Endothelial cell (in vitro differentiated cells): ENCODE measurements at places on chromosomes 3 and 15.

- peaks cover 3% of the 10 kb centered on the region for H3K27me3 ChIP-seq
- H3K4me1 ChIP-seq: peaks cover 15% of the 10 kb centered on the region
- no peak overlapping the region for H3K4me3 ChIP-seq
- DNase-seq: no peak
- H3K36me3 ChIP-seq: peaks cover 3% of the 10 kb centered on the region
- no peak overlapping the region for H3K27ac ChIP-seq
Measured at GRCh38 chr3:90011996-90012395, 904.6 kb downstream of the EPHA3 start.

DNA sequence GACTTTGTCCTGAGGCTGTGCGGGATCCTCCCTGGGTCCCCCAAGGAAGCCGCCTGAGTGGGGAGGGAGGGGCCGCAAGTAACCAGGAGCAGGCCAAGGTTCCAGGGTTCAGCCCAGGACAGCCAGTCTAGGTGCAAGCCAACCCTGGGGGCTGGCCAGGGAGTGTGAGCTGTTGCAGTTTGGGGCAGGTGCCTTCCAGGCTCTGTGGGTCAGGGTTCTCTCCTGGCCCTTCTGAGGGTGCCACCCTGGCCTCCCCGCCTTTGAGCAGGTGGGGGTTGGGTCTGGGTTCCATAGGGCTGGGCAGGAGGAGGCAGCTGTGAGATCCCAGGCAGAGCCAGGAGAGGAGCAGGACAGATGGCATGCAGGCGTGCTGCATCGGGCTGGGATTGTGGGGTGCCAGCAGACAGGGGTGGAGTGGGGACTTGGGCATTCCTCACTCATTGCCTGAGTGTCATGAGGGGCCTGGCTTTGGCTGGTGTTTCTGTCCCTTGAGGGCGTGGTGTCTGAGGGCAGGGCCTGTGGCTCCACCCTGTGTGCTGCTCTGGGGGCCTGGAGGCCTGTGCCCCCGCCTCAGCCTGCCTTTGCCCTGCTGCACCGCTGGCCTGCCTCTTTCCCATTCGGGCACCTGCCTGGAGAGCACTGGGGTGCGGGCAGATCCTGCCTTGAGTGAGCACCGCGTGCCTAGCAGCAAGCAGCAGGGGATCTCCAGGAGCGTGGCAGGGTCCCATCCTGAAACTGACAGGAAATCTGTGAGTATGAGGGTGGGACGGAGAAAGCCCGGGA is 18.4 kb downstream of the KLF13 start:
- H3K27me3 ChIP-seq: peaks cover 10% of the 10 kb centered on the region
- no peak overlapping the region for H3K4me3 ChIP-seq
- H3K27ac ChIP-seq: no peak overlapping the region
- DNase-seq: no peak
- H3K36me3 ChIP-seq: no peaks in the 10 kb centered on the region
- H3K4me1 ChIP-seq: peaks cover 39% of the 10 kb centered on the region

DNA sequence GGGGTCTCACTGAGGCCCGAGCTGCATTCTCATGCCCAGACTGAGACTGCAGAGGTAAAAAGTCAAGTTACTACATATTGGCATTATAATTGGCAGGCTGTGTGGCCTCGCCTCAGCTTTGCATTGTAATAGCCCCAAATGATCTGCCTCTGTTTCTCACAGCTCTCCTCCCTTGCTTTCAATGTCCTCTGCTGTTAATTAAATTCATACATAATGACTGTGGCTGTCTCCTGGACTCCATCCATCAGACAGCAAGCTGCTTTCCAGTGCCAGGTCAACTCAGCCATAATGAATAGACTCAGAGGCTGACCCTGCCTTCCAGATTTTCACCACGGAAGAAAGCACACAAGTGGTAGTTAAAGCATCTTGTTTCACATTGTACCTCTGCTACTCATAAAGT is 7.6 kb upstream of the RTP4 start:
- no peak overlapping the region for H3K4me3 ChIP-seq
- H3K4me1 ChIP-seq: peaks cover 12% of the 10 kb centered on the region
- H3K36me3 ChIP-seq: peaks cover 4% of the 10 kb centered on the region
- no peak for DNase-seq
- H3K27me3 ChIP-seq: no peaks in the 10 kb centered on the region

DNA sequence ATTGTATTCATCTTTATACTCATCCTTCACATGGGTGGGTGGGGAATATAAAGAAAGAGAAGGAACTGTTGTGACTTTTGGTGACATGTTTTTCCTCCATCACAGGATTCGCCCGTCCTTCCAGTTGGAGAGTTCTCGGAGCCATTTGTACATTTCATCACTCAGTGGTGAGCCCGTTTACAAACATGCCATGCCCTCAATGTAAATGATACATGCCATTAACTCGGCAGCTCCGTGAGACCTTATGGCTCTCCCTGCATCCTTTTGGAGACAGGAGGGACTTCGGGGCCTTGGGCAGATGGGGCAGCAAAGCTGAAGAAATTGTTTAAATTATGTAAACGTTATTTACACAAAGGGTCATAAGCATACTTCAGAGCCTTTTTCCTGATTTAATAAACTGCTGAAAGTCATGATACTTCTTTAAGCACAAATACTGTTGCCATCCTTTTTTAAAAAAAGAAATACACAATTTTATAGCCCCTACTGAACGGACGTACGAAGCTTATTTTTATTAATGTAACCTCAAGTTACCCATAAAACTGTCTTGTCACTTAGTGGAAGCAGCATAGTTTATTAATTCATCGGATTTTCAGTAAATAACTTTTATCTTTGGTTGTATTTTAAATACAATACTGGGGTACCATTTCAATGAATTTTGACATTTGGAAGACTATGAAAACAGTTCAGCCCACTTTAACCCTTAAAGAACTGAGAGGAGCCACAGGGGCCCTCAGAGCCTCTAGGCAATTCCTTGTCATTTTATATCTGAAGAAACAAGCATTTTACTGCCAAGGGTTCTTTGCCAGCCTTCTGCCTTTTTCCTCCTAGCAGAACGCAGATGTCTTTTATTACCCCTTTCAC is 55.6 kb upstream of the SKOR1 start:
- DNase-seq: no peak
- H3K27ac ChIP-seq: no peak overlapping the region
- no peaks in the 10 kb centered on the region for H3K36me3 ChIP-seq
- no peak overlapping the region for H3K4me3 ChIP-seq

DNA sequence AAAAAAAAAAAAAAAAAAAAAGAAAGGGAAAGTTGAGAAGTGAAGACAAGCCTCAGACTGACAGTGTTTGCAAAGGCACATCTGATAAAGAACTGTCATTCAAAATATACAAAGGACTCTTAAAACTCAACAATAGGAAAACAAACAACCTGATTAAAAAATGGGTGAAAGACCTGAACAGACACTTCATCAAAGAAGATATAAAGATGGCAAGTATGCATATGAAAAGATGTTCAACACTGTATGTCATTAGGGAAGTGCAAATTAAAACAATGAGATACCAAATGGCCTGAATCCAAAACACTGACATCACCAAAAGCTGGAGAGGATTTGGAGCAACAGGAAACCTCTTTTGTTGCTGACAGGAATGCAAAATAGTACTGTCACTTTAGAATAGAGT is 48.6 kb downstream of the MCCC1 start:
- H3K27me3 ChIP-seq: no peaks in the 10 kb centered on the region
- H3K4me3 ChIP-seq: peak overlapping the region; percentile 16
- H3K36me3 ChIP-seq: peaks cover 20% of the 10 kb centered on the region
- H3K4me1 ChIP-seq: no peaks in the 10 kb centered on the region

DNA sequence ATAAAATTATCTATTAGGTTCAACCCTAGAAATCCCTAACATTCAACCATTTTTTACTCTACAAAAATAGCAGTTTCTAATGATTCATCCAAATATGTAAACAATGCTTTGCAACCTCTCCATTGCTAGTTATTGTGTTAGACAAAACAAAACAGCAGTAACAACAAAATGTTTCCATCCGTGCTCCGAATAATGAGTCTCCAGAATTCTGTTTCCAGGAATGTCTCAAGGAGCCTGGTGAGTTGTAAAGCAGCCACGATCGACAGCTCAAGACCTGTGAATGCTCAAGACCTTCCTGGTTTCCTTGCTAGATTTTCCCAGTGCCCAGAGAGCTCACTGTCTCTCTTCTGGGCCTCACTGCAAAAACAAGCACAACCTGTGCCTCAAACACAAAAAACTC is 49.9 kb downstream of the CHRD start:
- peaks cover 3% of the 10 kb centered on the region for H3K27me3 ChIP-seq
- DNase-seq: no peak
- H3K27ac ChIP-seq: no peak overlapping the region
- H3K36me3 ChIP-seq: no peaks in the 10 kb centered on the region

DNA sequence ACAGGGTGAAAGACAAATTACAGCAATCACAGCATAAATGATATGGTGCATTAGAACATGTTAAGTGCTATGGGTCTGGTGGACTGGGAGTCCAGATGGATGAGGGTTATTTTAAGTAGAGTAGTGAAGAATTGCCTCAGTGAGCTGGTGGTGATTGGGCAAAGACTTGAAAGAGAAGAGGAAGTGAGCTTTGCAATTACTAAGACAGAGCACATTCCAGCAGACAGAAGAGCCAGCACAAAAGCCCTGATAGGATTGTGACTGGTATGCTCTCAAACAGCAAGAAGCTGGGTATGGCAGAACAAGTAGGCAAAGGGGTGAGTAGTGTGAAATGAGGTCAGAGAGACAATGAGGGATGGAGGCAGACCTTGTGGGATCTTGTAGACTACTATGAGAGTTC is 2.1 kb upstream of the ACKR4 start:
- H3K4me3 ChIP-seq: no peak overlapping the region
- peaks cover 5% of the 10 kb centered on the region for H3K4me1 ChIP-seq

DNA sequence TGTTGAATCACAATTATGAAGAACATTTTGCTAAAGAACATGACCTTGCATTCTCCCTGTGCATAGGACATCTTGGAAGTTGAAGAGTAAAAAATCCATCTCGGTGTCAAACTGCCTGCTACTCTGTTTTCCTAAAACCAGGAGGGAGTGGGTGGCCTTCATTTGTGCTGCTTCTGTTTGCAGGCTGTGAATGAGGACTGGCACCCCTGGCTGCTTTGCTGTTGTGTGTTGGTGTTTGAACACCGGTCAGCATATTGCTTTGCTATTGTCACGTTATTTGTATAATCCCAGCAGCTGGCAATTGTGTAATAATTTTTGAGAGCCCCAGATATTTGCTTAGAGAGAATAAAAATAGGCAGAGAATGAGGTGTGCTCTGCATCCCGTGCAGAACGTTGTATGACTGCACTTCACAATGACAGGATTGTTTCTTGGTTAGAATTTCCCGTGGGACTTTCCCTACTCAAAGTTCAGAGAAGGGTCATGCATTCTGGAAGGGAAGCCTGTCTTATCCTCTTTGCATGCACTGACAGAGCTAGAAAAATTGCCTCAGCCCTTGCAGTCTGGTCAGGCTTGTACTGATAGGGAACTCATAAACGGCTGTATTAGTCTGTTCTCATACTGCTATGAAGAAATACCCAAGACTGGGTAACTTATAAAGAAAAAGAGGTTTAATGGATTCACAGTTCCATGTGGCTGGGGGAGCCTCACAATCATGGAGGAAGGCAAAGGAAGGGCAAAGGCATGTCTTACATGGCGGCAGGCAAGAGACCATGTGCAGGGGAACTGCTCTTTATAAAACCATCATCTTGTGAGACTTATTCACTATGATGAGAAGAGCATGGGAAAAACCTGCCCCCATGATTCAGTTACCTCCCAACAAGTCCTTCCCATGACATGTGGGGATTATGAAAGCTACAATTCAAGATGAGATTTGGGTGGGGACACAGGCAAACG is 16.3 kb downstream of the SV2B start:
- peaks cover 4% of the 10 kb centered on the region for H3K27me3 ChIP-seq
- no peak overlapping the region for H3K4me3 ChIP-seq
- peaks cover 3% of the 10 kb centered on the region for H3K36me3 ChIP-seq
- no peak overlapping the region for H3K27ac ChIP-seq
- H3K4me1 ChIP-seq: peaks cover 13% of the 10 kb centered on the region
- DNase-seq: no peak

- peak overlapping the region; percentile 94 for H3K27ac ChIP-seq
- H3K4me3 ChIP-seq: peak overlapping the region; percentile 94
- H3K4me1 ChIP-seq: peaks cover 37% of the 10 kb centered on the region
- DNase-seq: peak; percentile 10
- peaks cover 5% of the 10 kb centered on the region for H3K27me3 ChIP-seq
Measured at GRCh38 chr15:85379403-85380131, 836 bp upstream of the AKAP13 start.
